ENCODE measurements at places on chromosomes 3 and 15.

- DNase-seq = no peak
These were observed 54.4 kb downstream of the ATP8B4 start for GRCh38 chr15:50064673-50065072.

DNA sequence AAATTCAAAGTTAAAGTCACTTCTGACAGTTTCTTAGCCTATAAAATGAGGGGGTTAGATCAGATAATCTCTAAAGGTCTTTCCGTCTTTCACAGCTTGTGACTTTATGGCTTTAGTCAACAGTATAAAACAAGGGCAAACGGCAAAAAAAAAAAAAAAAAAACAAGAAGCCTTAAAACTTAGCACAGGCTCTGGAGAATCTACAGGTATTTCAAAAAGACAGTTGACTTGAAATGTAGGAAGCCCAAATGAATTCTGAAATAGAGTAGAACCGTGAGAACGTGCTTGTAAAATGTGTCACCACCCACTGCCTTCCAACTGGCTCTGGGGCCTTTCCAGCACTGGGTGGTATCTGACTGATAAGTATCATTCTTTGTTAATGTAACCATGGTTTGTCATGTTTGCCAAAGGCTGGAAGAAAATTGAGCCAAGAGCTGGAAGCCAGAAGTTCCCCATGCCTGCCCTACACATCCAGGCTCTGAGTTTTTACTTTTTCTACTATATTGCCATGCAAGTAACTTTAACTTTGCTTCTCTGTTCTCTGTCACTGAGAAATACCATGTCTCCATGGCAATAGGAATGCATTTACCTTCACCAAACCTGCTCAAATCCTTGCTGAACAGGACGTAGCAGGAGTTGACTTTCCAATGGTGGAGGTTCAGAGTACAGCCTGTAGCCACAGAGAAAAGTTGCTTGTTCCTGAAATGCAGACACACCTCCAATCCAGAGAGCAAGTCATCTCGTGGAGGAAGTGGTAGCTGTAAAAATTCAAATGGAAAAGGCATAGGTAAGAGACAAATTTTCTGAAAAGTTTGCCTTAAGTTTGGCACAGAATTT, 35.8 kb upstream of the THSD4 start:
- no peak for DNase-seq

- DNase-seq = no peak
These were observed 61.5 kb downstream of the APBA2 start for GRCh38 chr15:28947221-28947674.

GRCh38 chr3:96538186-96538585, 276.2 kb upstream of the EPHA6 start:
- no peak for DNase-seq

- no peak for DNase-seq
These were observed 131.1 kb downstream of the PYDC2 start for GRCh38 chr3:191592105-191592504.

GRCh38 chr3:138348754-138349739, 668 bp downstream of the MRAS start:
- no peak for DNase-seq

GRCh38 chr3:157529751-157530150, 26.5 kb upstream of the VEPH1 start:
- no peak for DNase-seq

- DNase-seq = no peak
These were observed 349.4 kb upstream of the TPRG1 start for GRCh38 chr3:188822411-188822810.

GRCh38 chr15:51355096-51355495, 13.6 kb downstream of the GLDN start:
- no peak for DNase-seq

- no peak for DNase-seq
These were observed 326.9 kb downstream of the CNTN3 start for GRCh38 chr3:74287557-74287956.

GRCh38 chr15:72908713-72909112, 125.2 kb upstream of the ADPGK start:
- DNase-seq = no peak

DNA sequence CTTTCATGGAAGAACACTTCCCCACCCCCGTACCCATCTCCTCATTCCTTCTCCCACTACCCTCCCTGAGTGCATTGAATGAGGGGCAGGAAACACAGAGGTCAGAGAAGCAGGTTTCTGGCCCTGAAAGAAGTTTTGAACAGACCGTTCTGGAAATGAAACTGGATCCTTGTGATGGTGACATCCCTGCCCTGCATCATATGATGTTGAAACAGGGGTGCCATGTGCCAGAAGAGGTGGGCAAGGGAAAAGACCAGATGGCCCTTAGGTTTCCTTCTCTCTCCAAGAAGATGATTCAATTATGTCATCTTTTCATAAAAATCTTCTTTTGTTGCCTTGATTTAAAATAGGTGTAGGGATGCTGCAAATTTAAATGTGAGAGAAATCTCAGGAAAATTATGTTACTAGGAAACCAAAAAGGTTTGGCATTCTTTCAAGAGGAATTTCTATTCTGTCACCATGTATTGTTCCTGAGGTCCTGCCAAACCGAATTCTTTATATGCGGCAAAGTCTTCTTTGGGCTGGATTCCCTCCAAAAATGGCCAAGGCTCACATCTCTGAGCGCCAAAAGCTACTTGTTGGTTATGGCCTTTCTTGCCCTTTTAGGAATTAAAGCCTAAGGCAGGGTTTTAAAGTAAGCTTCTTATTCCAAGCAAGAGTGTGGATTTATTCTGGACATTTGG, 19.9 kb upstream of the TNFAIP8L3 start:
- no peak for DNase-seq

DNA sequence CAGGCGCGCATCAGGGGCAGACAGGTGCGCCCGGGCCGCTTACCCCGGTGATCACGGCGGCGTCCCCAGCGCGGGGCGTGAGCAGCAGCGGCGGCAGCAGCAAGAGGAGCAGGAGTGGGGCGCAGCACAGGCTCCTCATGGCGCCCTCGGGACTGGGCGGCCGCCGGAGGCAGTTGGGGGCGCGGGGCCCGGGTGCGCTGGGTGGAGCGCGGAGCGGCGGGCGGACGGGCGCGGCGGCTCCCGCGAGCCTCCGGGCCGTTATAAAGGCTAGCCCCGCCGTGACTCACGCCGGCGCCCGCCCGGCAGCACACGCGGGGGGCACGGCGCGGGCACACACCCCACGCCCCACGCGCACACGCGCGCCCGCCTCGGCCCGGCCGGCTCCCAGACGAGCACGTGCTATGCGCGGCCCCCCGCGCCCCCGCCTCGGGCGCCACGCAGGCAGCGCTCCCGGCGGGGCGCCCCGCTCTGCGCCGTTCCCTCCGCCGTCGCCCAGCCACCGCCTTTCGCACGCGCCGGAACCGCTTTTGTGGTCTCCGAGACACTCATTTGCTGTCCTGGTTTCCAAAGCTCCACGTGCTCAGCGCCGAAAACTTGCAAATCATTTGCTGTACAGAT, at the start of gene PROK2:
Gene PROK2 (minus strand): TSS at position 235 of the 618 bp plus-strand sequence. CDS start 96 bp downstream, at position 139.
- no peak for DNase-seq

DNA sequence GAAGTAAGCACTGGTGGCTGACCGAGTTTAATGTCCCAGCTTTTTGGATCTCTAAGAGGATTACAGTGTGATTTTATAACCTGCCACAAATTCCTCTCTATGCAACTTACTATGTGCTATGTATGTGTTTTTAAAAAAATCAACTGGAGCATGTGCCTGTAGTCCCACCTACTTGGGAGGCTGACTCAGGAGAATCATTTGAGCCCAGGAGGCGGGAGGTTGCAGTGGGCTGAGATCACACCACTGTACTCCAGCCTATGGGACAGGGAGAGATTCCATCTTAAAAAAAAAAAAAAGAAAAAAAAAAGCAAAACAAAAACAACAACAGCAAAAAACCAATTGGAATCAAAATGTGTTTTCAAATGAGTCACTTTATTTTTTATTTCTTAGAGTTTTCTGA, 29.6 kb downstream of the DUT start:
- DNase-seq = no peak

DNA sequence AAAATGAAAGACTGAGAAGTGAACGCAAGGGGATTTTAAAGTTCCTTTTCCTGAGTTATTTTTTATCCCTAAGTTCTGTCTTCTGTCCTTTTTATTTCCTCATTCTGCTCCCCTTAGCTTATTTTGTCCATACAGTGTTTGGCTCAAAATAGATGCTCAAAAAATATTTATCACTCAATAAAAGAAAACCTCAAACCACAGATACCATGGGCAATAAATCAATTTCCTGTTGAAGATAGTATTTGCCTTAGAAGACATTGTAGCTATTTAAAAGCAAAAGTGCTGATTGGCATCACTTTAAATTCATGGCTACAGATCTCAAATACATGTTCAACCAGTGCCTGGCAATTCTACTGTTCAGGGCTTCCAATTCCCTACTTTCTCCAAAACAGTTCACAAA, 316.5 kb upstream of the ADAMTS9 start:
- DNase-seq = no peak
